GM12878 (cell line): ENCODE measurements at places on chromosomes 1 and 21.

DNA sequence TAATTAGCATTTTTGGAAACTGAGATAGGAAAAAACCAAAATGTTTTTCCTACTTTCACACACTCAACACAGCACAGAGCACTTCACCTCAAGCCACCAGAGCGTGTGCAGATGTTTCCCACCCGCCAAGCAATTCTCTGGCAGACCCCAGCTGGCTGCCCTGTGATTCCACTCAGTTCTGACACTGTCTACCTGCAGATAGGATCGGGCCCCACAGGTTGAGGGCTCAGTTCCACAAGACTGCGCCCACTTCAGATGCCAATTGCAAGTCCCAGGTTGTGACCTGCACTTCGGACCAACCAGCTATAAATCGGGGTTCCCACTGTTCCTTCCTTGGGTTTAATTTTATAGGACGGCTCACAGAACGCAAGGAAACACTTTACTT is 9.9 kb downstream of the KIAA1614 start:
- H3K36me3 ChIP-seq, result no peaks in the 10 kb centered on the region
- H3K27ac ChIP-seq, result no peak overlapping the region
- no peaks in the 10 kb centered on the region for H3K27me3 ChIP-seq
- DNase-seq, result no peak
- H3K4me3 ChIP-seq, result no peak overlapping the region

DNA sequence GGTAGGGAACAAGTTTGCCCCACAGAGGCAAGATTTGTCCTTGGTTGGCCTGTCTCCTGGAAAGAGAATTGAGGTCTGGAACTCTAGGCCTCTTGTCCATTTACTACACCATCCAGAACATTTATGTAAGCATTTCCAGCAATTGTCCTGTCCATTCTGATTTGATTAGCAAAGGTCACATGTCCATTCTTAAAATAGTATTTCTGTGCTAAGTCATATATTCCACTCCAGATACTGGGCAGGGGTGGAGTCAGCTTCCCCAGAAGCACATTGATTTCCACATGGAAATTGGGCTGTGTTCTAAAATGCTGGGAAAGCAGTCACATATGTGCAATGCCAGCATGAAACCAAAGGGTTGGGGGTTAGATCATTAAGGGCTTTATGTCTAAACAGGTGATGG is 21.5 kb upstream of the FMN2 start:
- no peaks in the 10 kb centered on the region for H3K27me3 ChIP-seq
- H3K4me3 ChIP-seq, result no peak overlapping the region
- H3K36me3 ChIP-seq, result no peaks in the 10 kb centered on the region
- H3K27ac ChIP-seq, result no peak overlapping the region
- no peak for DNase-seq

DNA sequence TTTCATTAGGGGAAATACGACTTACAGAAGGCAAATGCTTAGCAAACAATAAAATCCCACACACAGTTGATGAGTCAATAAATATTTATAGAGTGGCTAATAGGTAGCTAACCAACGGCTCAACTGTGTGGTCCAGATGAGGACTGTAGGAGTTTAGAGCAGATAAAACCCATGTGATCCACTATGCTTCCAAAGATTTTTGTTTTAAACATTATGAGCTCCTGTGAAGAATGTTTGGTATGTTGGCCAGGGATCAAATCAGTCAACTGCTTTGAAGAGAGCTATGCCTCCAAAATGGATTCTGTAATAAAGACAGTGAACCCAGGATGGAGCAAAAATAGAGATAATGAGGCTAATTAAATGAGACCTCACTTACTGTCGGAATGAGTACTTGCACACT is 72.3 kb upstream of the COL11A1 start:
- H3K27me3 ChIP-seq, result no peaks in the 10 kb centered on the region
- H3K36me3 ChIP-seq, result no peaks in the 10 kb centered on the region
- no peak for DNase-seq
- H3K4me1 ChIP-seq, result no peaks in the 10 kb centered on the region

DNA sequence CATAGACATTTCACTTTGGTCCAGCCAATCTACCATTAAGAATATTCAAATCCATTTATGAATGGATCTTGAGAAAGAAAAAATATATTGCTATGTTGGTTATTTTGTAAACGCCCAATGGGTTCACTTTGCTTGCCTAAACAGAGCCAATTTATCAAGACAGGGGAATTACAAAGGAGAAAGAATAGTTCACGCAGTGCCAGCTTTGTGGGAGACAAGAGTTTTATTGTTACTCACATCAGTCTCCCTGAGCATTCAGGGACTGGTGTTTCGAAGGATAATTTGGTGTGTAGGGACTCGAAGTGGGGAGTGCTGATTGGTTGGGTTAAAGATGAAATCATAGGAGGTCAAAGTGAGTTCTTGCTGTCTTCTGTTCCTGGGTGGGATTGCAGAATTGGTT is 135.3 kb downstream of the GABPA start:
- no peak for DNase-seq
- no peaks in the 10 kb centered on the region for H3K4me1 ChIP-seq
- H3K27ac ChIP-seq, result no peak overlapping the region
